Stimulated activated CD8-positive, alpha-beta memory T cell treated with anti-CD3 and anti-CD28 coated beads, Interleukin-4, amount 100 ng/mL, for 4 hours (primary cell): ENCODE measurements at places on chromosomes 13 and 19.

- no peak for DNase-seq
Measured at GRCh38 chr13:46173656-46174055, 8.3 kb downstream of the LCP1 start.

- no peak for DNase-seq
Measured at GRCh38 chr13:36709136-36709890, 35.5 kb downstream of the SERTM1 start.

DNA sequence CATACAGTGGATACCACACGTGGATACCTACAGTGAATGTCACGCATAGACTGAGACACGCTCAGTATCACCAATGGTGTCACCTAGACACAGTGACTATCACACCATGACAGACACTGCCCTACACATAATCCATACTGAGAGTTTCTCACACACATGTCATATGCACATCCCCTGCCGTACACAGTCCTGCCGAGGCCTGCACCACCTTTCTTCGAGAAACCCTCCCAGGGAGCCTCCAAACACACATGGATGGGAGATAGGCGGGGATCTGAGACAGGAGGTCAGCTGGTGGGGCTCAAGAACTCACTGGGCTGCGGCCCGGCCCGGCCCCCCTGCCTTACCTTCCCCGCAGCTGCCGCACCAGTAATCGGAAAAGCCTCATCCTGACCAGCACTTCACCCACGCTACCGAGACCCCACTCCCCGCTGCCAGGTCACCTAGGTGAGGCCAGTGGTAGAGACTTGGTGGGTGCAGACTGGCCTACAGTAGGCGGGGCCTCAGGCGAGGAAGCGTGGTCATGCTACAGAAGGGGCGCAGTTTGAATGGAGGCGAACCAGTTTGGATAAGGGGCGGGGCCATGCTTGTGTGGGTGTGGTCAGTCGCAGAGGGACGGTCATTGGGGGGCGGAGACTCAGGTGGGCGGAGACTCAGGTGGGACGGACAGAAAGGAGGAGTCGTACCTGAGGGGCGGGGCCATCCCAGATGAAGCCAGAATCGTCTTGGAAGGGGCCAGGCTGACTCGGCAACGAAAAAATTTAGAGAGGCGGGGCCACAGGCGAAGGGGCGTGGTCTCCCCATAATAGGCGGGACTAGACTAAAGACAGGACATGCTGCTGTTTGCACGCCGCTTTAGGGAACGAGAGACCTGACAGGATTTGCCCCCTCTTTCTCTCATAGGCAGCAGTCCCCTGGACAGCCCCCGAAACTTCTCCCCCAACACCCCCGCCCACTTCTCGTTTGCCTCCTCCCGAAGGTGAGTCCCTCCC, 2.1 kb downstream of the MAST1 start:
- no peak for DNase-seq

- DNase-seq = no peak
Measured at GRCh38 chr13:30124131-30124768, 183.1 kb downstream of the KATNAL1 start.

DNA sequence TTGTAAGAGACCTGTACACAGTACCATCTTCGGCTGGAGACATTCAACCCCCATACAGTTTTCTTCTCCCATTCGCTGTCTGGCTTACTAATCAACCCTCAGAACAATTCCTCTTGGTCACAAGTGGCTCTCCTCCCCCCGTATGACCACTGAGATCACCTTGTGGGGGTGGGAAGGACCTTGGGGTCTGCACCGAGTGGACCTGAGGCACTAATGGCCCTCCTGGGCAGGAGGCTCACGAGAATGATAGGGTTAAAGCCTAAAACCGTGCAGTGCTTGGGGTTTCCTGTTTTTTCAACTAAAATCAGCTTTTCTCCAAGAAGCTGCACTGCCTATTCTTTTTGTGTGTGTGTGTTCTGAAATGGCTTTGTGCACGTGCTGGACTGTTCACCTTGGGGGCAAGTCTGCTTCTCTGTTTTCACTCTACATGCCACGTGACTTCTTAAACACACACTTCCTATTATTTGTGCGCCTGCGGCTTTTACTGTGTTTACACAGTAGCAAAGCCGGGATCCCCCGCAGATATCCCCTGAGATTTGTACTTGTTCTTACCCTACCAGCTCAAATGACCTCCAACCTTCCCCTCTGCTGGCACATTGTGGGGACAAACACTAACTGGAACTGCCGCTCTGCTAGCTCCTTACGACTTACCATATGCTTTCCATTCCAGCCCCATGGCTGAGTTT, 12.3 kb downstream of the RBM26 start:
- no peak for DNase-seq

GRCh38 chr13:74576420-74576819, 442.2 kb upstream of the KLF12 start:
- DNase-seq = no peak

GRCh38 chr19:18053576-18054219, 33.0 kb downstream of the IL12RB1 start:
- no peak for DNase-seq

- peak; percentile 72 for DNase-seq
Measured at GRCh38 chr19:13154911-13155471, 4.8 kb downstream of the IER2 start.

GRCh38 chr19:18538115-18538514, 5.3 kb downstream of the FKBP8 start:
- DNase-seq = no peak

DNA sequence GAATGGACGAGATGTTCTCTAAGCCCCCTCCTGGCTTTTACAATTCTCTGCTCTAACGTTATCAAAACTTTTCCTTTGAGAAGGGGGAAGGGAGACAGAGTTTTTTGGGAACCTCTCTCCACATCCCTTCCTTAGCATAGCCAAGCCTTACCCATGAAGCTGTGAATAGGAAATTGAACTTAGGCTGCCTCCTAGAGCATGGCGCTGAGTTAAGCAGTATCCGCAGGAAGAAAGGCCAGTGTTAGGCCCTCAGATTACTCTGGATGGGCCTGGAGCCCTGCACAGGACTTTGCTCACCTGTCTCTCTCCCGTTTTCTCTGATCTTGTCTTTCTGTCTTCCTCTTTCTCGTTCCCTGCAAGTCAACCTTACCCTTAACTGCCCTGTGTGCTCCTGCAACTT, 39.6 kb downstream of the CYP2B6 start:
- no peak for DNase-seq

GRCh38 chr19:9671655-9672054, 3.2 kb downstream of the ZNF562 start:
- DNase-seq = no peak

DNA sequence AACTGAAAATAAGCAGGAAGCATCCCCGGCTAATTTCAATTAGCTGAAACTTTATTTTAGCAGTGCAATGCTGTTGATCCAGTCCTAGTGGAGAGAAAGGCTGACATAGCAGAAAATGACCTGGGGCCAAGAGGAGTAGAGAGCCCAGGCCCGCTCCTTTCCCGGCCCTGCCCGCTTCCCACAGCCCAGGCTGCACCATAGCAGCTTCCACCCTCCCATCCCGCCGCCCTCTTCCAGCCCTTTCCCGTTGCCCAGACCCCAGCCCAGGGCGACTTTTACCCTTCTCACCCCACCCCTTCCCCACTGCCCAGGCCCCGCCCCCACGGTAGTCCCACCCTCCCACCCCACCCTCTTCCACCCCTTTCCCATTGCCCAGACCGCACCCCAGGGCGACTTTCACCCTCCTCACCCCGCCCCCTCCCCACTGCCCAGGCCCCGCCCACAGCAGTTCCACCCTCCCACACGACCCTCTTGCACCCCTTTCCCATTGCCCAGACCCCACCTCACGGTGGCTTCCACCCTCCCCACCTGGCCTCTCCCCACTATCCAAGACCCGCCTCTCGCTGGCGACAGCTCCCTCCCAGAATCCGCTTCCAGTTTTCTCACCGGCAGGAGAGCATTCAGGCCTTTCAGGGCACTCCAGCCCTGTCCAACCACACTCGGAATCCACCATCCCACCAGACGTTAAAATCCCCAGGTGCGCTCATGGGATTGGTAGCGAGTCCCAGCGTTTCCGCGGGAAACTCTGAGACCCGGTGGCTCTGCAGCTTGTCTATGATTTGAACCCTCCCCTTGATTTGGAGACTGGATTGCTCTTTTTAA, 8.3 kb downstream of the ZNF160 start:
- DNase-seq = no peak

- DNase-seq = no peak
Measured at GRCh38 chr13:113744197-113745000, 14.6 kb upstream of the TMEM255B start.

DNA sequence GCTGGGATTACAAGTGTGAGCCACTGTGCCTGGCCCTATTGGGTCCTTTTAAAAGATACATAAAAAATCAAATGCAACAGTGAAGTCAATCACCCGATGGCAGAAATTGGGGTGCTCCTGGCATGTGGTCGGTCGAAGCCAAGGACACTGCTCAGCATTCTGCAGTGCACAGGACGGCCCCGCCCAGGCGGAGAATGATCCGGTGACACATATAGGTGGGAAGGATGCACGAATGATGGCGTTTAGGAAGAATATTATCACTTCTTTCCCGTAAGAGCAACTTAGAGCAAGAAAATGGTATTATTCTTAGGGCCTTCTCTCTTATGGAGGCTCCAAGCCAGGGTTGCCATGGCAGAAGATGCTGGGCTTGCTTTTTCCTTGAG, 3.2 kb upstream of the GP6 start:
- no peak for DNase-seq

GRCh38 chr19:48051335-48052033, 7.6 kb upstream of the CABP5 start:
- DNase-seq = no peak

- DNase-seq = no peak
Measured at GRCh38 chr13:46721054-46721453, 75.9 kb downstream of the ESD start.

DNA sequence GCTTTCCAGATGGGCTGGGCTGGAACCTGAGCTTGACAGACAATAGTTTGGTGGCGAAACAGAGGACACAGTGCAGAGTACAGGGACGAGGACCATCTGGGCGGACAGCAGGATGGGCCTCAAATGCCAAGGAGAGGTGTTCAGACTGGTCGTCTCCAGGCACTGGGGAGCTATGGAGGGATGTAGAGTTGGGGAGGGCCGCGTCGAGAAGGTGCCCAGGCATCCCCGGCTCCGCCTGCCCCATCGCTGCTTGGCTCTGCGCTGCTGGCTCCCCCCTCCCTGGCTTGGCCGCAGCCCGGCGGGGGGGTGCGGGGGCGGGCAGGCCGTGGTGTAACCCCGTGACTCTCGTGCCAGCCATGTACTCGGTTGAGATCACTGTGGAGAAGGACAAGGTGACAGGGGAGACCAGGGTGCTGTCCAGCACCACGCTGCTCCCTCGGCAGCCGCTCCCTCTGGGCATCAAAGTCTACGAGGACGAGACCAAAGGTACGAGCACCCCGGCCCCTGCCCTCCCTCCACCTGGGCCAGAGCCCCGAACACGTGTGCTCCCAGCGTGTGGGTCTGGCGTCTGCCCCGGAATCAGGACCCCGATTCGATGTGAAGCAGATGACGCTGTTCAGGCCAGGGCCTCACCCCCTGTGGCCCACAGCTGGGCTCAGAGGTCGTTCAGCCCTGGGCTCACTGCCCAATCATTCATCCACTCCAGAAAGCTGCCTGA, 10.8 kb upstream of the MISP start:
- no peak for DNase-seq

GRCh38 chr13:85140192-85140591, 659.0 kb downstream of the SLITRK6 start:
- no peak for DNase-seq

DNA sequence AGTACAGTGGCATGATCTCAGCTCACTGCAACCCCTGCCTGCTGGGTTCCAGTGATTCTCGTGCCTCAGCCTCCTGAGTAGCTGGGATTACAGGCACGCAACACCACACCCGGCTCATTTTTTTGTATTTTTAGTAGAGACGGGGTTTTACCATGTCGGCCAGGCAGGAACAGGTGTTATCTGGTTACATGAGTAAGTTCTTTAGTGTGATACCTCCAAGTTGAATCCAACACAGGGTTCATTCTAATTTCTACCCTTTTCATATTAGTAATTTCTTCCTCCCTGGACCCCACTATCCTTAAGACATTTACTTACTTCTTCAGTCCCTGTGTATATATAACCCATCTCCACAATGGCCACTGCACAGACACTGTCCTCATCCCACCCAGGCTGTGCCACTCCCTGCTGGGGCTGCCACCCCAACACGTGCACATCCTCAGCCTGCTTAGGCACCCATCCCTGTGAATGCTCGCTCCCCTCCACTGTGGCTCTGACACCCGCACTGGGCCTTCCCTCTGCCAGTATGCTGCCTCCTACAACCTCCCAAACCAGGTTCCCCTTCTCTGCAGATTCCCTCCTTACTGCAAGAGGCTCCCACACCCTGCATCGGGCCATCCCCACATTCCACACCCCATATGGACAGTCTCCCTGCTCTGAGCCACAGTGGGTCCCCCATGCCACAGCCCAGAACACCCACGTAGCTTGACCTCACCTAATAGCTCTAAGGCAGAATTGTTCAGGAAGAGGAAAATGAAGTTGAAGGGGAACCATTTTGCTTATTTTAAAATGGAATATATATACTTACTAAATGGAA, 147.1 kb downstream of the TBC1D4 start:
- DNase-seq = no peak

- DNase-seq = no peak
Measured at GRCh38 chr13:31503626-31504025, 235.7 kb upstream of the RXFP2 start.

DNA sequence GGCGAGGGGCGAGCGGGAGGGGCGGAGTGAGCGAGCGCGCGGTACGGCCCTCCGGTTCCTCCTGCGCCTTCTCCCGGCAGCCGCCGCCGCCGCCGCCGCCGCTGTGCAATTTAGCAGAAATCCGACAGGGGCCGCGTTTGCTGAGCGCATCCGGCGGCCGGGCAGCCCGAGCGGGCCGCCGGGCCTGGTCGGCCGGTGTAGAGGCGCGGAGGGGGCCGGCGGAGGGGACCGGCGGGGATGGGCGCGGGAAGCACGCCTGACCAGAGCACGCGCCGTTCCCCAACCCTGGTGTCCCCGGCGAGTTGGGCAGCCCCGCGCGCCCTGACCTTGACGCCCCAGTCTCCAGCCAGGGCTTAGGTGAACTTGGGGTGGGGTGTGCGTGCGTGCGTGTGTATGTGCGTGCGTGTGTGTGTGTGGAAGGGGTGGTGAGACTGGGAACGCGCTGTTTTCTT, 144.5 kb upstream of the ZNF536 start:
- DNase-seq = no peak

DNA sequence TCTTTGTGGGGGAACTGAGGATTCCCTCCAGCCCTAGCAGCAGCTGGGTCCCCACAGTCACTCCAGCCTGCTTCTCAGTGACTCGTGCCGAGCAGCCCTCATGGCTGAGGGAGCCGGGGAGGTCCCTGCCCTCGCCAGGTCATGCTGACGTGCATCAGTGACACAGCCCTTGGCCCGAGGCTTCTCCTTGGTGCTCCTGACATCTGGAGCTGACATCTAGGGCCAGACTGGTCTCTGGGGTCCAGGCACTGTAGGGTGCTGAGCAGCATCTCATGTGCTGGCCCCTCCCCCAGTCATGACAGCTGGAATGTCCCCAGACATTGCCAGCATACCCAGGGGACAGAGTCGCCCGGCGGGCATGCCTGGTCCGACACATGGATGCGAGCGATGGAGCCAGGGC, 14.4 kb downstream of the COMP start:
- DNase-seq = no peak

GRCh38 chr13:28704919-28705318, 13.9 kb downstream of the SLC46A3 start:
- DNase-seq = no peak

GRCh38 chr13:63517371-63517770, 2101.7 kb upstream of the PCDH20 start:
- DNase-seq = no peak
